ENCODE measurements at places on chromosomes 6 and 20. TPM values are rescaled to one million over a fixed set of nuclear protein-coding genes. Genes with fewer than 3 reads are reported as not detected.

The RALY gene
- 97.3 TPM for total RNA-seq

The NKX2-4 gene
- not detected for total RNA-seq

The MATN4 gene
- 0.06 TPM for total RNA-seq

The DEFB113 gene
- not detected for total RNA-seq

The KCNB1 gene
- total RNA-seq = not detected

Measured in bladder microvascular endothelial cell (primary cell).